ENCODE measurements at places on chromosomes 3 and 15. TPM values are rescaled to one million over a fixed set of nuclear protein-coding genes. Genes with fewer than 3 reads are reported as not detected.

The AGBL1 gene
- not detected for polyA plus RNA-seq

The PLCB2 gene
- 9.8 TPM for polyA plus RNA-seq

The MAGI1 gene
- 9.7 TPM for polyA plus RNA-seq

The VIPR1 gene
- polyA plus RNA-seq, result 6.2 TPM

The MEIS2 gene
- polyA plus RNA-seq, result 79.8 TPM

The ZNF620 gene
- polyA plus RNA-seq, result 2.1 TPM

The GOLGA8M gene
- polyA plus RNA-seq, result 0.38 TPM

The GPR27 gene
- 3.3 TPM for polyA plus RNA-seq

The COX17 gene
- 86.6 TPM for polyA plus RNA-seq

The ACVR2B gene
- 1.4 TPM for polyA plus RNA-seq

The FRMD4B gene
- polyA plus RNA-seq, result 5.9 TPM
